ENCODE measurements at places on chromosomes 6 and 20.

DNA sequence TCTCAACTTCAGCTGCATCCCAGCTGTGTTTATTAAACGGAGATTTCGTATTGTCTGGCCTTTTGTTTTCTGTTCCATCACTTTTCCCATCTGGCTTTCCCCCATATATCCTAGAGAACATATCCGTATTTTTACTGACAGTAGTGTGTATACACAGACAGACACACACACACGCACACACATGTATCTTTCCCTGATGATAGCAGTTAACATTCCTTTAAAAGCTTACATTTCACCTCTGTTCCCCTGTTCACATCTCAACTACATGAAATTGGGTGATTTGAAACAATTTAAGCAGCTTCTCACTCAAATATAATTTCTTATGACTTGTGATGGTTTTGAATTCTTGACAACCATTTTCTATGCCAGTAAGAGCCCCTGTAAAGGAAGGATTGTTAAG lies 207.1 kb upstream of the CEP162 start:
- no peak for DNase-seq

GRCh38 chr6:169115632-169116031 lies 138.0 kb downstream of the THBS2 start:
- no peak for DNase-seq

DNA sequence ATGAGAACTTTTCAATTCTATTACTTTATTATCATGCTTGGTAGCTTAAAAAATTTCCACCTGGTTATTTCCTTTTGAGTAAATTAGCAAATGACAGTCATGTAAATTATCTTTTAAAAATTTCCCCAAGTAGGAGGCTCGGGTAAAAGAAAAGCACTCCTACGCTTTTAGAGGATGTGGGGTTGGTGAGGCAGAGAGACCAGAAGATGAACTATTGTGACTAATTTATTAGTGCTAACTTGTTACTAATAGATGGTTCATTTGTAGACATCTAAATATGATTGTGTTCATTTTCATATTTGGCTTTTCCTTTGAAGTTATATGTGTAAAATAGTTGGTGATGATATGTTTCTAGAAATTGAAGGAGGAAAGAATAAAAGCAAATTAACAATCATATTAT lies 27.0 kb downstream of the ZNF292 start:
- no peak for DNase-seq

DNA sequence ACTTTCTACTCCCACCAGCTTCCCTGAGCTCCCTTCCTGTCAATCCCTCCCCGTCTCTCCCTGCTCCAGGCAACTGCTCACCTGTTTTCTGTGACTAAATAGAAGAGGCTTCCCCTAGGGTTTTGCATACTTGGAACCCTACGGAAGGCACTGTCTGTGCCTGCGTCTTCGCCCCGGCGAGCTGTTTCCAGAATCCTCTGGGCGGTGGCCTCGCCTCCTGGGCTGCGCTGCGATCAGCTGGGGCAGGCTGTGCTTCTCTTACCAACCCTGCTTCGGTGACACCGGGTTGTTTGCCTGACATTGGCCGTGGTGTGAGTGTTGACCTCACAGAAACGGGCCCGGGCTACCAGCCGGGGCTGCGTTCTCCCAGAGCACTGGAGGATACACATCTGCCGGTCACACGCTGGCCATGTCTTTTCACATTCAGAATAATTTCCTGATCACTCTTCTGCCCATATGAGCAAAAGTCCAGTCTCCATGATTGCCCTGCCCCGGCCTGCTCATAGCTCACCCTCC lies 29.4 kb upstream of the CCR6 start:
- DNase-seq: no peak

- DNase-seq: no peak
Observed at GRCh38 chr20:10115021-10115420, 80.2 kb downstream of the ANKEF1 start.

- DNase-seq: no peak
Observed at GRCh38 chr20:25356271-25356933, 34.2 kb downstream of the ABHD12 start.

GRCh38 chr6:99821164-99821563 lies 172.9 kb downstream of the MCHR2 start:
- no peak for DNase-seq

- no peak for DNase-seq
Observed at GRCh38 chr6:10355115-10355702, 59.7 kb downstream of the TFAP2A start.

GRCh38 chr6:3017304-3017703 lies 17.6 kb downstream of the NQO2 start:
- no peak for DNase-seq

- DNase-seq: no peak
Observed at GRCh38 chr6:139568956-139569538, 194.6 kb upstream of the CITED2 start.

DNA sequence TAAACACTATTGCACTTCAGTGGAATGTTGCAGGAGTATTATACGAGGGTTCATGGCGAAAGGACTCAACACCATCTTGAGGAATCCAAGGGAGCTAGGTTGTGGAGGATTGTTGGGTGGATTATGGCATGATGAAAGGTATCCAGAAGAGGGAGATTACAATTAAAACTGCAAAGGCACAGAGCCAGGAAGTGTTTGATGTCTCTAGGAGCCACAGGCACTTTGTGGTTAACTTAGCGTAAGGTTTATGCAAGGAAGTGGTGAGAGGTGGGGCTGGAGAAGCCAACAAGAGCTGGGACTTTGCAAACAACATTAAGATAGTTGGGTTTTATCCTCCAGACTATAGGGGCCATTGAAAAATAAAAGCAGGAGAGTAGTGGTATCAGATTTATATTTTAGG lies 86.6 kb upstream of the TPD52L1 start:
- peak; percentile 34 for DNase-seq

DNA sequence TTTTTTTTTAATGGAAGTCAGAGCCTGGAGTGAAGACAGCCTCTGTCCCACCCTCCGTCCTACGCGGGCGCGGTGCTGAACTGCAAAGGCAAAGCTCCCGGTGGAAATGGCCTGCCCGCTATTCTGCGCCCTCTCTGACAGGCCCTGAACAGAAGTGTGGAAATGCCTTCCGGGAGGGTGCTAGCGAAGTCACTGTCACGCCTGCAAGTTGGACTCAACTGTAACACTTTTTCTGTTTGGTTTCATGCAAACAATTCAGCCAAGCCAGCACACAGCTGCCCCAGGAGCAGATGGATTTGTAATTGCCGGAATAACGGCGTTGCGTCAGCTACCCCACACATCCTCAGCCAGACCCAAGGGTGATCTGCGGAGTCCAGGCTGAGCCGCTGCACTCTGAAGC lies 107.6 kb downstream of the PSMB1 start:
- no peak for DNase-seq

- DNase-seq: no peak
Observed at GRCh38 chr20:6705926-6706548, 61.4 kb upstream of the BMP2 start.

DNA sequence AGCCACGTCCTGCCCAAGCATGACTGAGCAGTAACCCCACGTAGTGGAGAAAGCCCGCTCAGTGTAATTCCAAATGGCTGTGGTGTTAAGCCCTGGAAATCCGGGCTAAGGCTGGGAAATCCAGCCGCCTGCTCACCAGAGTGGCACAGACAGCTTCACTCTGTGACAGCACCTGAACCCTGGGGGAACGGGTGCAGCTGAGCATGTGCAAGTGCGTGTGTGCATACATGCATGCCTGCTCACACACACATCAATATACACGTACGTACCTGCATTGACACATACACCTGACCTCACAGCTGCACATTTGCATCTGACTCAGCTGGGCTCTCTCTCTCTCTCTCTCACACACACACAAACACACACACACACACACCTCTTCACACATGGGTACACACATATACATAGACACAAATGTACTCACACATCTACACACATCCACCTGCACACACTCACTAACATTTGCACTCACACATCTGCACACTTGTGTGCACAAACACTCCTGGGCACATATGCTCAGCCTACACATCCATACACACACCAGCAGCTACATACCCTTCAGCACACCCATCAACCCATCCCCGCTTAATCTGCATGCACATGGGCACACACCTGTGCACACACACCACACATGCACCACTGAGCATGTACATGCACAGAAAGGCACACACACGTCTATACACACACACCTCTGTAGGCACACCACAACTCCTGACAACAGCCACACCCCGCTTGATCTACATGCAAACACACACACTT lies 114.1 kb downstream of the GRM4 start:
- DNase-seq: no peak

DNA sequence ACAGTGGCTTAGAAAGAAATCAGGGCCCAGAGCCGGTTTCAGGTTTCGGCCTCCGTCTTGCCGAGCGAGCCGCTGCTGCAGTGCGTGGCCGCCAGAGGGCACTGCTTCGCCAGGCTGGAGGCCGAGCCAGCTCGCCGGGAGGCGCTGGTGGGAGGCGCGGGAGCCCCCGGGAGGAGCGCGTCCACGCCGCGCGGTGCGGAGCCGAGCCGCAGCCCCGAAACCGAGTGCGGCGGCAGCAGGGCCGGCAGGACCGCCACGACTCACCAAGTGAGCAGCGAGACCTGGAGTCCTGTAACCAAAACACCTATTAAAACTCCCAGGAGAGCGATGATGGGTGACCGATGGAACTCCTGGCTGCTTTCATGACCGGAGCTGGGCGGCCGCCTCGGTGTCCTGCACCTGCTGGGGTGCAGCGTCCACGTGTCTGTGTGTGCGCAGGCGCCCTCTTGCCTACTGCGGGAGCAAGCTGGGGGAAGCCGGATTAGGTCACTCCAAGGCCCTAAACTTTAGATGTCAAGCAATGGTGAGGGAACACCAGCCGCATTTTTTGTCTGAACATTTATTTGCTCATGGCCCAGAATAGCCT lies 186.9 kb upstream of the UST start:
- peak; percentile 69 for DNase-seq

DNA sequence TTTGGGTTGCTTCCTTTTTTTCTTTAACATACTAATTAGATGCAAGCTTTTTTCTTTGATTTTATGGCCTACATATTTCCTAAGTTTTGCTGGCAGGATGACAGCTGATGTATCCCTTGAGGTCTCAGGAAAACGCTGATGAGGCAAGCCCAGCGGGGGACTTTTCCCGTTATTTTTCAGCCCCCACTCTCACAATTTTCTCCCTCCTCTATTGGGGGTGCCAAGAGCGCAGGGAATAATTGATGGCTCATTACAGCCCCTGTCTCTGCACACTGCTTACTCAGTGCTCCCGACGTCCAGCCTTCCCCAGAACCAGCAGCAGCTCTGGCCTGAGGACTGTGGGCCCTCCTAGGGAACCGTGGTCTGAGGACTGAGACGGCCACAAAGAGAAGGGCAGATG lies 38.6 kb upstream of the VSTM2L start:
- DNase-seq: no peak

GRCh38 chr6:44128020-44128917 lies 915 bp downstream of the TMEM63B start:
- DNase-seq: peak; percentile 33

DNA sequence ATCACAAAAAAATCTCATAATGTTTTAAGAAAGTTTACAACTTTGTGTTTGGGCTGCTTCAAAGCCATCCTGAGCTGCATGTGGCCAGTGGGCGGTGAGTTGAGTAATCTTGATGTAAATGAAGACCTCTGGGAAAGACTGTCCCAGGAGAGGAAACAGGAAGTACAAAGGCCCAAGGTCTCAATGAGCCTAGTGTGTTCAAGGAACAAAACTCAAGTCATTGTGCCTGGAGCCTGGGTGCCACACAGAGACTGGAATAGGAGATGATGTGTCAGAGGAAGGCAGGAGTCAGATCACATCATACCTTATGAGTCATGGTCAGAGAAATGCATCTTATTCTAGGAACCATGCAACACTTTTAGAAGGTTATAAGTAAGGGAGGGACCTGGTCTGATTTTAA lies 51.5 kb downstream of the COL19A1 start:
- no peak for DNase-seq

DNA sequence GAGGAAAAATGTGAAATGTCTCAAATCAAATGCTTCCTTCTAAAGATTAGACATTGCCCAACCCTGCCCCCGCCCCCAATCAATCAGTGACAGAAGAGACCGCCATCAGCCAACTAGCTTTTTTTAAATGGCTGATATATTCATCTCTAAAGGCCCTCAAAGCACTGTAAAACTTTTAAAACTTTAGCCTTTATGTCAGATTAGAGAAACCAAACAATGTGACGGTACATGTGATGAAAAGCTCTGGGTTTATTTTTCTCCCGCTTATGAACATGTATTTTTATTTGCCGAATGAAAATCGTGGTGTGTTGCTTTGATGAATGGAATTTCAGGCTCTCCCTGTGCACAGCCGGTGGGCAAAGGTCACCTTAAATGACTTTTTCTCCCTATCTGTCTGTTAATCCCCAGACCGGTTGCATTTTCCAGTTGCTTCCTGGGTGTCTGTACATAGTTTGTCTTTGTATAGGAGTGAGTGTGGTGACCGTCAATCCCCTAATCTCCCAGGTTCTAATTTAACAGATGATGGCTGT lies 38.5 kb downstream of the TBC1D7 start:
- DNase-seq: no peak

Data from CD4-positive, alpha-beta T cell treated with Interleukin-17A for 4 hours (primary cell).